Lower lobe of right lung (tissue), 2 donors: ENCODE measurements at places on chromosomes 5 and 9. TPM values are rescaled to one million over a fixed set of nuclear protein-coding genes. Genes with fewer than 3 reads are reported as not detected.

DNA sequence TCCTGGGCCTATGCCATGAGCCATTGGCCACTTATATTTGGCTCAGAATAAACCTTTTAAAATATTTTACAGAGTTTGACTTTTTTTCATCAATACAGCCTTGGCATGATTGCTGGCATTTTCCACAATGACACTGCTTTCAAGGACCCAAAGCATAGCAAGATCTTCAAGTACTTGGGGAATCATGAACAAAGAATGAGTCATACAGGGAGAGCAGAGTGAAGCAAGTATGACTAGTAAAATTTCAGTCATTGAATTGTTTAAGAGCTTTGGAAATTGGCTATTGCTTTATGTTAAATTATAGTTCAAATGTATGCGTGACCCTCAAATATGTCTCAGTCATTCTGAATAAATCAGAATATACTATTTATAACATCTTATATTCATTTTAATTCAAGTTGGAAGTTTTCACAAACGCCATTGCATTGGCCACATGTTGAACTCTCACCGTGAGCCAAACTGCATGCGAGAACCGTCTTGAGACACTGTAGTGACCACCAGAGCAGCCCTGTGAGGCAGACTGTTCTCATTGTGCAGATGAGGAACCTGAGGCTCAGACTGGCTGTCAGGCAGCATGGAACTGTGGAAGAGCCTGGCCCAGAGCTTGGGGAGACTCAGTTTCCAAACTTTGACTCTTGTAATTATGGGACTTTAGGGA, 52.9 kb downstream of the GDNF start:
- no peak for DNase-seq

The GABRA6 gene
- total RNA-seq: not detected

GRCh38 chr9:101025940-101026339, 2.6 kb upstream of the PLPPR1 start:
- DNase-seq: no peak

DNA sequence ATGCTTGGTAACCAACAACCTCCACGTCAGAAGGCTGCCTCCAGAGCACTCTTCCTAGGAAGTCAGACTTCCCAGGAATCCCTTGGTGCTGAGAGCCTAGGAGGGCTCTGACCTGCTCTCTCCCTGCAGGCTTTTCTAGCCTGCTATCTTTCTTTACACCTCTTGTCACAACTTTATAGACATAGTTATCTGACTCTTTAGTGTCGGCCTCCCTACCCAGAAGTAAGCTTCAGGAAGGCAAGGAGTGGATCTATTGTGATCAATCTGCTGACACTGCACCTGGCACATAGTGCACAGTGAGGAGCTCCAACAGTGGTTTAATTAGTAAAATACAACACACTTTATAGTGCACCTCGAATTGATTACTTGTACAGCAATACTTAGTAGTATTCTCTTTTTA, 2.3 kb downstream of the AFAP1L1 start:
- no peak for DNase-seq

- peak; percentile 83 for DNase-seq
These were observed 18.9 kb upstream of the PFDN1 start for GRCh38 chr5:140321796-140322195.

The PTTG1 gene
- total RNA-seq: 9.1 TPM

GRCh38 chr5:96133341-96134079, 171.9 kb upstream of the ELL2 start:
- no peak for DNase-seq

- DNase-seq: no peak
These were observed 75.7 kb downstream of the PIP5K1B start for GRCh38 chr9:68780720-68781119.

The SHC3 gene
- 13.2 TPM for total RNA-seq

DNA sequence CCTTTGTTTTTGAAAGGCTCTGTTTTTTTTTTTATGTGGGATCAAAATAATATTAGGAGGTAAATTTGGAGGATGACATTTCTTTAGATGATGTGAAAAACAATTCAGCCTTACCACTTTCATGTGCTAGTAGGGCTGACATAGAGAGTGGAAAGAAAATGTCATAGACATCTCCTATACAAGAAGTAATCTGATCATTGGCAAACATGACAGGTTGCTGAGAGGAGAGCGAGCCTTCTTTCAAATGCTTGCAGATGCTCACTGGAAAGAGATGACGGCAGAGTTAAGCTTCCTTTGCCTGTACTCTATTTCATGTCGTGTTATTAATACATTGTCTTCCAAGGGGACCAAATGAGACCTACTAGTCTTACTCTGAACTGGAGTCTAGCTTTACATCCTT, 160.1 kb upstream of the DAP start:
- no peak for DNase-seq

GRCh38 chr5:2557435-2557834, 194.0 kb downstream of the IRX2 start:
- no peak for DNase-seq

The TAF11L10 gene
- not detected for total RNA-seq

DNA sequence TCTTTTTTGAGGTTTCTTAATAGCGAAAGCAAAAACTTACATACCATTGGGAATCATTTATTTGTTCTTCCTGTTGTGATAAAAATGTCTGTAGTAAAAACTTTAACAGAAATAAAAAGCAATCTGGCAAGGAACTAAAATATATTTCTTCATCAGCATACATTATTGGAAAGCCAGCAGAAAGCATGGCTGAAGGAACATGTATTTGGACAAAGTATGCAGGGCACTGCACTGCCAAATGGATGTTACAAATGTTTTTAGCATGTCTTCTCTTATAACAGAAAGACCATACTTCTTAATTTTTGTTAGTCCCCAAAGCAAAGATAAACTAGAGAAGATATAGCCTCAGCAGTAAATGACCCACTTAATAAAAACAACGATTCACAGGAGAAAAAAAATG, 80.5 kb downstream of the SMIM15 start:
- DNase-seq: no peak

The IL17B gene
- not detected for total RNA-seq

The IGFBPL1 gene
- total RNA-seq: 0.35 TPM

DNA sequence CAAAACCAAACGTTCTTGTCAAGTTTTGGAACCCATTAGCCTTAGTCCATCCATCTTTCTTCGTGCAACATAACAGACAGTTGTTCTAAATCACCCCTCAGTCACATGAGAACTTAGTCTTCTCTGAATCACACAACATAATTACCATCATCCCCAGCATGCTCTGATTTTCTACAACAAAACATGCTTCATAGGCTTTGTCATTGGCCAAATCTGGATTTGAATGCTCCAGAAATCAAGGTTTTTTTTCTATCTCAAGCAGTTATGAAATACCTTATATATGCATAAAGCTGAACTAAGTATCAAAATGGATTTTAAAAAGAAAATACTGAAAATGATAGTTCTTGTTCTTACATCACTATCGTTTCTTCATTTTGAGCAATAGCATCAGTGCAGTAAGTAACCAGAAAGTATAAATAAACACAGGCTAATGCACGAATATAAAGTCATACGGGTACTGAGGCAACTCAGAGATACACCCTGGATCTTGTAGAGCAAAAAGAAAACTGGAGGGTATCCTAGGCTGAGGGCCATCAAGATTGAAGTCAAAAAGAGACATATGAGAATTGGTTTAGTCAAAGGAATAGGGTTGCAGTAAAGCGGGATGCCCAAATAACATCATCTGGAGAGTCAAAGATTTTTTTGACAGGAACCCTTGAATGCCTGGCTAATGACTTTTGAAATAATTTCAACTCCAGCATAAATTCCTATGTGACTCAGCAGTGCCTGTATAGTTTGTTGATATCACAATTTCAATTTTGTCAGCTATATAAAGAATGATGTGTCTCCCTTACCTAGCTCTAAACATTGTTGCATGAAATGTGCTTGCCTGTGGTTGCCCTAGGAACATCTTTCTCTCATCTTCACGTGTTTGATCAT, 164.7 kb downstream of the ADAMTSL1 start:
- no peak for DNase-seq

- peak; percentile 73 for DNase-seq
These were observed 52.3 kb downstream of the NTNG2 start for GRCh38 chr9:132214027-132214622.

- no peak for DNase-seq
These were observed 100.0 kb downstream of the BASP1 start for GRCh38 chr5:17317473-17317872.

DNA sequence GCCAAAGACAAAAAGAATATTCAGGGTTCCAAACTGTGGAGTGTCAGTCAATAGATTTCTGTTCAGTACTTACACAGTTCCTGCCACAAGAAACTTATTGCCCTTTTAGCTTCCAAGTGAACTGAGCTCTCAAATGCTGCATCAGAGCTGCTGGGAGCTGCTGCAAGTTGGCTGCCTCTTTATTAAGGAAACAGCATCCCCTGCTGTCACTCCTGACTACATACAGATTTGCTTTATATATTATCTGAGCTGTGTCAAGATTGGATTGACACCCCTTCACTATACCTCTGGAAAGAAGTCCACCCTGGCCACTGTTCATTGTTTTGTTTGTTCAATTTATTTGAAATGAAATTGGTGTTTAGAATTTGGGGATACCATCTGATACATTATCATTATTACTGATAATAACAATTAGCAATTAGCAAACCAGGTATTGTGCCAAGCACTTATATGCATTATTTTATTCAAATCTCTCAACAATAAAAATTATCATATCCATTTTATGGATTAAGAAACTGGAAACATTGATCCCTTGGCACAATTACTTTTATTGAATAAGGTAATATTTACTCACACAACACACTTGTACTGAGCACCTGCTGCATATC, 16.4 kb upstream of the C5orf58 start:
- no peak for DNase-seq

The DBH gene
- not detected for total RNA-seq

DNA sequence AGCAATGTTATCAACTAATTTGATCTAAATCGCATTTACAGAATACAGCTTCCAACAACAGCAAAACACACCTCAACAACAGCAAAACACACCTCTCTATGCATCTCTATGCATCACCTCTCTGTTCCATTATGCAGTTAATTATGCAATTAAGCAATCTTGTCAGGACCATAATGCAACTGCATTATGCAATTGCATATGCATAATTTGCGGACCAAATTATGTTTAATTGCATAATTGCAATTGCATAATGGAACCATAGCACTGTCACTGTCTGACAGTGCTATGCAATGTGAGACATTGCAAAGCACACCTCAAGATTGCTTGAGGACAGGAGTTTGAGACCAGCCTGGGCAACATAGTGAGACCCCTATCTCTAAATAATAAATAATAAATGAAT, 80.4 kb upstream of the PRSS3 start:
- no peak for DNase-seq

GRCh38 chr5:103333376-103333775, 74.8 kb downstream of the MACIR start:
- no peak for DNase-seq

- peak; percentile 13 for DNase-seq
These were observed 15.0 kb downstream of the GFPT2 start for GRCh38 chr5:180338001-180338707.

DNA sequence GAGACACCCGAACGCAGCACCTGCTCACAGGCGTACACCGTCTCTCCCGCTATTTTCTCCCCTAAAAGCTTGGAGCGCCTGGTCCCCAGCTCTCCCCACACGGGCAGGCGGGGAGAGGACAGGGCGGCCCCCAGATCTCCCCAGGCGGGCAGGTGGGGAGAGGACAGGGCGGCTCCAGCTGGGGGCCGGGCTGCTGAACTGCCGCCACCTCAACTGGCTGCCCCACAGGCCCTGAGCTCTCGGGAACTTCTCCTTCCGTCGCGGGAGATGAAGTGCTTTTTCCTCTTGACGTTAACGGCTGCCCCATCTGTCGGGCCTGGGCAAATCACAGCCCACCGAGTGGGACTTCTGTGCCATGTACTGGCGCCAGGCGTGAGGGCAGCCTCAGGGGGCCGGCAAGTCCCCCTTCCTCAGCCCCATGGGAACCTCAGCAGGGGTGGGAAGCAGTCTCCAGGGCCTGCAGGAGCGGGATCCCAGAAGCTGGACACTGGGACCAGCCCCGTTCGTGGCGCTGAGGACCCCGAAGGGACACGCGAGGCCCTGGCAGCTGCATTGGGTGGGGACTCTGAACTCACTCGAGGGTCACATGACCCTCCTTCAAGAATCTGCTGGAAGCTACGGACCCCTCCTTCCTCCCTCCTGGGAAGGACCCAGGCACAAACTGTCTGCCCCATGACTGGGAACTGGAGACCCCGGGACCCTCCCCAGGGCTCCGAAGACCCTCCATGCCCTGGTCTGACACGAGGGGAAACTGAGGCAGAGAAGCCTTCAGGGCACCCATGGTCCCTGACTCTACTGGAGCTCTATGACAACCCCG, 5.7 kb upstream of the EGFL7 start:
- DNase-seq: peak; percentile 49

- DNase-seq: no peak
These were observed 398.2 kb downstream of the SLCO4C1 start for GRCh38 chr5:101897914-101898313.

The NR3C1 gene
- 110 TPM for total RNA-seq

The FRMPD1 gene
- 0.06 TPM for total RNA-seq

The ACER2 gene
- total RNA-seq: 5.9 TPM

DNA sequence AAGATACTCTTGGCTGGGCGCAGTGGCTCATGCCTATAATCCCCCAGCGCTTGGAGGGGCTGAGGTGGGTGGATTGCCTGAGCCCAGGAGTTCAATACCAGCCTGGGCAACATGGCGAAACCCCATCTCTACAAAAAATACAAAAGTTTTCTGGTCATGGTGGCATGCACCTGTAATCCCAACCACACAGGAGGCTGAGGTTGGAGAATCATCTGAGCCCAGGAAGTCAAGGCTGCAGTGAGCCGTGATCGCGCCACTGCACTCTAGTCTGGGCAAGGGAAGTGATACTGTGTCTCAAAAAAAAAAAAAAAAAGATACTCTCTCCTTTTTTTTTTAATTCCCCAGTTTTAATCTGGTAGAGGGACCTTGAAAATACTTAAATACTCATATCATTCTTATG, 15.0 kb downstream of the ANKRD33B start:
- no peak for DNase-seq

- no peak for DNase-seq
These were observed 41.6 kb downstream of the TRIO start for GRCh38 chr5:14184725-14185124.
